ENCODE measurements at places on chromosomes 2 and 18.
A peak's percentile ranks its signal among the peaks of the same experiment; 100 is the strongest.

DNA sequence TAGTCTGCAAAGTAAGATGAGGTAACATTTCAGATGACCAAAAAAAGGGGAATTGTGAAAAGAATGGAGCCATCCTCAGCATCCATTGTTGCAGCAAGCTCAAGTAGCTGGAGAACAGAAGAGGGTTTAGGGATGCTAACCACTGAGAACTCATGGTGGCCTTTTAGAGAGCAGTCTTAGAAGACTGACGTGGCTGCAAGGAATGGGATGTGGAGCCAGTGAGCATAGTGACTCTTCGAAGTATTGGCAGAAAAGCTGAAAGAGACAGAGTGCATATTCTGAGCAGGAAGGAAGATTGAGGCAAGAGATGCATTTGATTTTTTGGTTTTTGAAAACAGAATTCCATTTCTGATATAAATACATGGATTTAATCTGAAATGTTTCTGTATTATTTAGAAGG, 151.2 kb downstream of the UBE2E3 start:
- DNase-seq, result no peak

- DNase-seq, result no peak
Measured at GRCh38 chr18:9790261-9790660, 82.2 kb downstream of the RAB31 start.

DNA sequence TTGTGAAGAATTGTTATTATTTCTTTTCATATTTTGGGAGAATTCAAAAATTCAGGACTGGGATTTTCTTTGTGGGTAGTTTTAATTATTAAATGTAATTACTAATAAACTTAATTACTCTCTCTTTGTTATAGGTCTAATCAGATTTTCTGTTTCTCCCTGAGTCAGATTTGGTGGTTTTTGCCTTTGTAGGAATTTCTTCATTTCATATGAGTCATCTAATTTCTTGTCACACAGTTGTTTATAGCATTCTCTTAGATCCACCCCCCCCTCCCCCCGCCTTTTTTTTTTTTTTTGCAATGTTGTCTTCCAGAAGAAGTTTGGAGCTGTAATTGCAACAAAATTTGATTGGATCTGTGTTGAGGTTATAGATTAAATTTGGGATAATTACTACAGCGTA, 26.0 kb upstream of the GALR1 start:
- DNase-seq, result no peak

GRCh38 chr2:66426244-66427111, 8.4 kb upstream of the MEIS1 start:
- no peak for DNase-seq

DNA sequence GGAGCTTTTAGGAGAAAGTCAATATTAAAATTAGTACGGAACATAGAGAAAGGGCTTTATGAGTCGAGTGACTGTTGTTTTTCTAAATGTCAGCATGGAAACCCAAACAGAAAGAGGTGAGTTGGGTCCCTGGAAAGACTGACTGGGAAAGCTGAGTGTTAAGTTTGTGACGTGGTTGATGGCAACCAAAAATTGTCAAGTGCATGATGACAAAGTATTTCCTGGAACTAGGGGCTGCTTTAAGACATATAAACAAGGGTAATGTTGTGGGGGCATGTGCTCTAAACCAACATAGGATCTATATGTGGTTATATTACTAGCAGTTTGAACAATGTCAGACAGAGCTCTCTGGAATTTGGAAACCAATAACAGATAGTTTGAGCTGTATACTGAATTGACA, 50.9 kb upstream of the GPD2 start:
- DNase-seq, result no peak

GRCh38 chr2:65370387-65371073, 61.9 kb downstream of the SPRED2 start:
- DNase-seq, result peak; percentile 31

- DNase-seq, result no peak
Measured at GRCh38 chr18:58505181-58505580, 123.7 kb downstream of the ALPK2 start.

GRCh38 chr2:197925976-197926375, 121.6 kb downstream of the PLCL1 start:
- DNase-seq, result no peak

GRCh38 chr2:120879431-120880295, 144.0 kb downstream of the GLI2 start:
- no peak for DNase-seq

GRCh38 chr18:8529609-8530008, 79.6 kb upstream of the RAB12 start:
- no peak for DNase-seq

- DNase-seq, result no peak
Measured at GRCh38 chr18:25998461-25998860, 92.0 kb downstream of the SS18 start.

DNA sequence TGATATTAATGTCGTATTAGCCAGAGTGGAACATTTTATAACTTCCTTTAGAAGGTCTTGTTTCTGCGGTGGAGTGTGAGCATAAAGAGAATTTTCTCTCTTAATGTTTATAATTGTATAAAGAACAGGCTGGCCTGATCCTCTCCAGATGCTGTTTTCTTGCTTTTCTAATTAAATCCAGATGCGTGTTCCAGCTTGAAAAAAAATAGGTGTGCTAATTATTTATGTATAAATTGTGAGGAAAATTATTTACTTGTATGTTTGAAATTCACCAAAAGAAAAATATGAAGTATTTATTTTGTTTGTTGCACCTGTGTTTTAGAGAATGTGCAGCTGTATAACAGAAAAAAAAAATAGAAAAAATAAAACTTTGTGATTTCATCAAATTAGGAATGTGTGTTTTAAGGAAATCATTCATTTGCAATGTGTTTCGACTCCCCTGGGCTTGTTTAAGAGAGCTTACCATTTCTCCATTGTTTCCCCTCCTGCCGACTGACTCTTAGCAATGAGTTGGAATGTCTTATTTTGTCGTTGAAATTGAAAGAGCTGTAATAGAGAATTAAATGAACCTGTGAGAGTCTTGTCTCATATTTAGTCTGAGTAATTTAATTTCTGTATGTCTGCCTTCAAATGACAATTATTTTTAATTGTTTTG, 220.1 kb upstream of the NXPH2 start:
- no peak for DNase-seq

DNA sequence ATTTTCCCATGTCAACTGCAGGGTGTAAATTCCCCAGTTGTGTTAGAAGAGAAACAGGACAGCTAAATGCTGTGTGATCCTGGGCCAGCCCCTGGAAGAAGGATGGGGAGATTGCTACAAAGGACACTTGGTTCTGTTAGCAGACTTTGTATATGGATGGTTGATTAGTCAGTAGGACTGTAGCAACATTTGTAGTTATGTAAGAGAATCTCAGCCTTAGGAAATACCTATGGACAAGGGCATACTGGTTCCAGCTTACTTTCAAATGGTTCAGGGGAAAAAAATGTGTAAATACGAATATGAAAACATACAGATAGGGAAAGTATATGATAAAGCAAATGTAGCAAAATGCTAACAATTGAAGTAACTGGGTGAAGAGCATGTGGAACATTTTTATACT, 47.6 kb downstream of the GNAL start:
- no peak for DNase-seq

- DNase-seq, result no peak
Measured at GRCh38 chr2:66665124-66665984, 230.4 kb downstream of the MEIS1 start.

DNA sequence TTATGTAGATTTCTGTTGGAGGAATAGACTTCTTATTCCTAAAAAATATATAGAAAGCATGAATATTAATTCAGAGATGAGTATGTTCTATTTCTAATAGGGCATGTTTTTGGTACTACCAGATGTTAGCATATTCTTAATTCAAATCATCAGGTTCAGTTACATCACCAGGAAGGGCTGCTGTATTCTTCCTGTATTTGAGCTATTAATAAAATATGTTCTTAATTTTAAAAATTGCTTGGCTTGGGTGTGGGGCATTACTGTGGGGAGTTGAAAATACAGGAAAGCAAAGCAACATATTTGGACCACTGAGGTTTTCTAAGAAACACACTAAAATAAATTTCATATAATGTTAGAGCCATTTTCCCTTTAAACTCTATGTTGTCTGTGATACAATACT, 343.0 kb downstream of the EPHA4 start:
- no peak for DNase-seq

DNA sequence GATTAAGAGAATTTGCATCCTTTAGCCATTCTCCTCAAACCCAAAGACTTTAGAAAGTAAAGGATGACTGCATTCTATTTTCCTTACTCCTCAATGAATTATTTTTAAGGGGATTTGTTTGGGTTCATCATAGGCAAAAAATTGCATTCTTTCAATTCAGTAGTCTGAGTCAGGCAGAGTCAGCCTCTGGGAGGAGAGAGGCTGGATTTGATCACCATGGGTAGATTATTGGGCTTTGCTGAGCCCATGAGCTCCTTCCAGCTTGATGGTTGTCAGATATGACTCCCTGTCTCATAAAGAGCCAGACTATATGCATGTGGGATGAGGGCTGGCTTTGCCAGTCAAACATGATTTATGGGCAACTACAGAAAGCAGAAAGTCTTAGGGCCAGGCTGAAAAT, 101.2 kb downstream of the KCNS3 start:
- peak; percentile 10 for DNase-seq

DNA sequence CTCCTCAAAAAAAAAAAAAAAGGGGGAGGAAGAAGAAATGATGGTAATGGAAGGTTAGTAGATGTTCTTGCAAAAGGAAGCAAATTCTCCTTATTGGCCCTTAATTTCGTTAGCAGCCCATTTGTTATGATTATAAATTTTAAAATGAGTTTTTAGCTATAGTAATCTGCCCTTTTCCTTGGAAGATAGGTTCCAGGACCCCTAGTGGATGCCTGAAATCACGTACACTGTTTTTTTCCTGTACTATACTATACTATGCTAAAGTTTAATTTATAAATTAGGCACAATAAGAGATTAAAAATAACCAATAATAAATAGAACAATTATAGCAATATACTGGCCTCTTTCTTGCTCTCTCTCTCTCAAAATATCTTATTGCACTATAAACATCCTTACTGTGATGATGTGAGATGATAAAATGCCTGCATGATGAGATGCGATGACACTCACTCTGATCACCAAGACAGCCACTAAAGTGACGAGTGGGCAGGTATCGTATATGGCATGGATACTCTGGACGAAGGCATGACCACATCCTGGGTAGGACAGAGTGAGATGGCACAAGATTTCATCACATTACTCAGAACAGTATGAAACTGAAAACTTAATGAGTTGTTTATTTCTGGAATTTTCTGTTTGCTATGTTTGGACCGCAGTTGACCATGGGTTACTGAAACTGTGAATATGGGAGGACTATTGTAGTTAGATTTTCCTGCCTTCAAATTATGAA, 87.2 kb downstream of the KCTD18 start:
- DNase-seq, result peak; percentile 9

DNA sequence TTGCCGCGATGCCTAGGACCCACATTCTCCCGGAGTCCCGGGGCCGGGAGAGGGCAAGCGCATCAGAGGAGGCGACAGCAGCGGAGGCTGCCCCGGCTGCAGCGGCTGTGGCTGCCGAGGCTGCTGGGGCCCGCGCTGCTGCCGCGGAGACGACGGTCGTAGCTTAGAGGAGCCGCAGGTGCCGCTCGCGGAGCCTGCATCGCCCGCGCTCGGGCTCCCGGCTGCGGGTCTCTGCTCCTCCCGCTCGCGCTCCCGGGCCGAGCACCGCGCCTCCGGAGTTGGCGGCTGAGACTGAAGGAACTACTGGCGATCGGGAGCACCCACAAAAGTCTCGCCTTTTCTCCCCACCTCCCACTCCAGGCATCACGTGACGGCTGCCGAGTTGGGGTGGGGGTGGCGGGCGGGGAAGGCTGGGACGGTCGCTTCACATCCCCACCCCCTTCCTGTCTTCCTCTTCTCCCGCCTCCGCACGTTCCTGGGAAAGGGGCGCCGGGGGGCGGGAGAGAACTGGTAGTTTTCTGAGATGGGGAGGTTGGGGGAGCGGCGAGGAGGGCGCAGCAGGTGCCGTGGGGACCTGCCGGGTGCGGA, at the start of gene LYPD1:
Gene LYPD1, minus strand, starts transcription at position 298 of the 588 bp plus-strand sequence. Its CDS starts 273 bp downstream, at position 25.
- DNase-seq, result peak; percentile 17

GRCh38 chr2:227856697-227857096, 14.7 kb upstream of the DAW1 start:
- DNase-seq, result no peak

DNA sequence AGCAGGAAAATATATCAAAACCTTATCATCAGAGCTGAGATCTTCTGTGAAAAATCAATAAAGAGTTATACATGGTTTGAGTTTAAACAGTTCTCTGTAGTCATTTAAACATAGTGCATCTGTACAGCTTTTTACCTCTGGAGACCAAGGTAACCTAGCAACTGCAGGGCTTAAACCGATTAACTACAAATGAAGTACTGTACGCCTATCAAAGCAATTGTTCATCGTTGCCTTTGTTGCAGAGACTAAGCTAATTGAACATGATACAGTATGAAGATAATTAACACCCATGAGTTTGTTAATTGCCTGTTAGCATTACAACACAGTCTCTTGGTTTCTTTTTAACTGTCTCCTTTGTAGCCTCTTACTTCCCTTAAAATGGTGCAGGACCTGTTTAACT, 147.9 kb downstream of the LNPK start:
- DNase-seq, result no peak

DNA sequence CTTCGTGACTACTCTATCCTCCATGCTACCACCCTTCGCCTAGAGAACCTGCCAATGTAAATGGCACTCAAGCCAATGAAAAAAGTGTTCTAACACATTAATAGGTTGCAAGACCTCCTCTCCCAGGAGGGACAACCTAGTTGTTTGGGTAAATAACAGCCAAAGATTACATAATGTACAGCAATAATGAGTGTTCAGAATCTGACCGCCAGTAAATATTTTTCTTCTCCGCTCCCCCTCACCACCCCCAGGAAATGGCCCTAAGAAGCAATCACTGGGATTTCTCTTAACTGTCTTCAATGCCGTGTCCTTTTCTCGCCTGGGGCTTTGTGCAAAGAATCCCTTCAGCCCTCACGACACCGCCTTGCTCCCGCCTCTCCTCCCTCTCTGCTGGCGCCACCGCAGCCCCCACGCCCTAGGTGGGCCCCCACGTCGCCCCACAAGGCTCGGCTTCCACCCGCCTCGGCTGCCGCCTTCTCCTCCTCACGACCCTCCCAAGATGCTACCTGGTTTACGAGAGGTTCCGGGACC, 458 bp downstream of the HYCC2 start:
- no peak for DNase-seq

DNA sequence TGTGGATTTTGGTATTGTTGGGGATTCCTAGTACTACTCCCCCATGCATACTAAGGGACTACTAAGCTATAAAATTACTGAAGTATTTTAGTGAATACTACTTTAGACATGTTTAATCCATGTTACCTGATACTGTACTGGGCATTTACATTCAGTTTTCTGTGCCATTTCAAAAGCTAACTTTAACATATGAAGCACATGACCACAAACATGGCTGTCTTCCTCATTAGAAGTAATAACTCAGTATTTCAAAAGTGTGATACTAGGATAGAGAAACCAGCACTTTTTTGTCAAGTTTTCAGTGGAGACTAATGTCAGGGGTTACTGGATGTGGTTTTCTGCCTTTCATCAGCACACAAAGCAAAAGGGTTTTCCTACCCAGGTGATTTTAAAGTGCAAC, 27.9 kb downstream of the WDR33 start:
- no peak for DNase-seq

DNA sequence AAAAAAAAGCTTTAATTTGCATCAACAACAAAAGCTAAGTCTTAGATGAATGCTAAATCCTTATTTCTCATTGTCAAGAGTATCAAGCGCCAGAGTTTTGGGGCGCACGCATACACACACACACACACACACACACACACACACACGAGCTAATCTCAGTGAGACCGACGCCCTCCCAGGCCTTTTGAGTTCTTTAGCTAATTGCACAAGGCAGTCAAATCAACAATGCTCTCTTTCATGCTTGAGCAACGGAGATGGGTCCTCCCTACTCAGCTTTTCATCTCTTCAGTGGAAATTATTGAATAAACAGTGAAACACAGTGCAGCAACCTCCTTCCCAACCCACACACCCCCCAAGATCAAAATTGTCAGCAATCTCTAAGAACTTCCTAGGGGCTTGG, 19.2 kb downstream of the GKN1 start:
- DNase-seq, result no peak

Data from RCC 7860 (cell line).